ENCODE measurements at places on chromosomes 5 and 9.

DNA sequence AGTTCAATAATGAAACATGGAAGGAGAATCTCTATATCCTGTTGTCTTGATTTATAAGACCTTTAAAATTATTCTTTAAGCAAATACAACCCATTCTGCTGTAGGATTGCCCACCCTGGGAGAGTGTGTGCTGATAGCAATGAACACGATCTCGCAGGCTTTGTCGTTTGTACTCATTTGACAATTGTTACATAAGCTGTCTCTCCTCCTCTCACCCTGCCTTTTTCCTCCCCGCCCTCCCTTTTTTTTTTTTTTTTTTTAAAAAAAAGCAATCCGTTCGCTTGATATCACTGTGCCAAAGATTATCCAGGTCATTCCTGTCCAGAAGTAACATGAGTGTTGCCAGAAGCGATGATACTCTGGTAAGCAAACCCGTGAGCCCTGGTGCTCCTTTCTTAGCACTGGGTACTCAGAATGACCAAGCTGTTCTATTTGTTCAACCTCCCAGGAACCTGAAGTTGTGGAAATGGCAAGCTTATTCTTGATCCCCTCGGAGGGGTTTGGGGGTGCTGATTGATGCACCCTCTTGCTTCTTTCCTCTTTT is 82.7 kb upstream of the CTSL start:
- no peak for DNase-seq

DNA sequence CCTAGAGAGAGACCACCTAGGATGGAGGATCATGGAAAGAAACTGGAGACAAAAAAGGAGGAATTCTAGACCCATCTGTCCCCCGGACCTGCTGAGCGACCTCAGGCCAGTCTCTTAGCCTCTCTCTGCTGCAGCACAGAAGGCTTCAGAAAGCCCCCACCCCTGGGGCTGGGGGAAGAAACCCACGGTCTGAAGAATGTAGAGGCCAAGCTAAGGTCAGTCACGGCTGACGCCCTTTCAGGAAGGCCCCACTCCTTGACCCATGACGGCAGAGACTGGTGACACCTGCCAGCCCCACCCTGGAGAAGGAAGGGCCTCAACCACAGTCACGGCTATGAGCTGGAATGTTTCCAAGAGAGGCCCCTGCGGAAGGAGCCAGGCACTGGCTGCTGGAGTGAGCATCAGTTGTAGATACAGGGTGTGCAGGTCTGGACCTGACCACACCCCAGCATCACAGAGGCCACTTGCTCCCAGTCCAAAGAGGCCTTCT is 120.5 kb upstream of the BOD1 start:
- DNase-seq = no peak

GRCh38 chr9:130634191-130634768 is 30.1 kb upstream of the PRDM12 start:
- DNase-seq = no peak

DNA sequence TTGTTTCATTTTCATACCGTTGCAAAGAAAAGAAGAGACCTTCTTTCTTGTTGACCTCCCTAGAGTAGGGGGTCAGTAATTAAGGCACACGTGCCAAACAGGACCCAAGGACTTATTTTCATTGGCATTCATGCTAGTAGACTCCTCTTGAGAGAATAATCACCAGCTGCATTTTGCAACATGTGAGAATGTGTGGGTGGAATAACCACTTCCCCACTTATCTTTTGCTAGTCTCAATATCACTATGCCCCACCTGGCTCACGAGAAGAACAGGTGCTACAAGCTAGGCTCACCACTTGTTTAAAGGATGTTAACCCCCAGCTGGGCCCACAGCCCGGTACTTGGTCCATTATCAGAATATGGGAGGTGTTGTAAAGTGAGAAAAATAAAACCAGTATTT is 460.7 kb upstream of the MEF2C start:
- no peak for DNase-seq

DNA sequence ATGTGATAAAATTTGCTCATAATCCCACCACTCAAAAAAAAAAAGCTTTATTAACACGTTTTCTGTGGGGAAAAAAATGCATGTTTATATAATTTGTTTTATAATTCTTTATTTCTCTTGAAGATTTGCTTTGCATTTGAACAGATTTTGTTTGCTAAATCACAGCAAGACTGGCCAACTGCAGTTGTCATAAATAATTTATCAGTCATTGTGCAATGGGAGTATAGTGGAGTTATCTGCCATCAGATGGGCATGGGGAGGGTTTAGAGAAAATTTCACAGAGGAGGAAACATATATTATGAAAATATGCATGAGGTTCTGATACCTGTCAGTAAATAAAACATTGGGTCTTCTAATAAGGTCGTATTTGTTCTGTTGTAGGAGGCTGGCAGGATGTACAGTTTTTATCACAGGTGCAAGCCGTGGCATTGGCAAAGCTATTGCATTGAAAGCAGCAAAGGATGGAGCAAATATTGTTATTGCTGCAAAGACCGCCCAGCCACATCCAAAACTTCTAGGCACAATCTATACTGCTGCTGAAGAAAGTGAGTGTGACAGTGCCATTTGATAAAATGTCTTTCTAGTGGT is 23.8 kb downstream of the HSDL2 start:
- no peak for DNase-seq
